SJCRH30 (cell line): ENCODE measurements at places on chromosomes 5 and 9.
A peak's percentile ranks its signal among the peaks of the same experiment; 100 is the strongest.

DNA sequence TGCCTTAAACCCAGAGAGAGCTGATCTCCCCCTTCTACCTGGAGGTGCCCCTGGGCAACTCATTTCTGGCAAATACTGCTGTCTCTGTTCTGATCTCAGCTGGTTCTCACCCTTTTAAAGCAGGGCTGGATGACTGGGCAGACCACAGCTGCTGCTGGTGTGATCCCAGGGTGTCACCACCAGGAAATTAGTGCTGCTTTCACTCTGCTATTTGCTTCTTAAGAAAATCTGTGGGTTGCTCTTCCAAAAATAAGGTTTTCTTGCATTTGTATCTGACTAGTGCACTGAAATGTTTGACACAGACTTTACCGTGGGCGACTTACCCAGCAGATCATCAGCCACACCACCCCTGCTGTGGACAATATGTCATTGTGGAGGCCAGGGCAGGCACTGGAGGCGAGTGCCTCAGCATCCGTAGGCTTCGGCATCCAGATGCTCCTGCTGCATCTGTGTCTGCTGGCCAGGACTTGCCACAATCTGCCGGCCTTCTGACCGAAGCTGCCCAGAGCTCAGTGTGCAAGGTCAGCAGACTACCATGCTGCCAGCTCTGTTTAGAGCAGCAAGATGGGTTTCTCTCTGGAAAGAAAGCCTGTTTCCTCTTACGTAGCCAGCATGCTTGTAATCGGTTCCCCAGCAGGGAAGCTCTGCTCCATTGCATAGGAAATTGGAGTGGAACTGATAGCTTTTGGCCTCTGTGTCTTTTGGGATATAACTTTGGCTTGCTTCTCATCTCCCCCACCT lies 13.6 kb downstream of the ARHGAP26 start:
- DNase-seq, result peak; percentile 70

DNA sequence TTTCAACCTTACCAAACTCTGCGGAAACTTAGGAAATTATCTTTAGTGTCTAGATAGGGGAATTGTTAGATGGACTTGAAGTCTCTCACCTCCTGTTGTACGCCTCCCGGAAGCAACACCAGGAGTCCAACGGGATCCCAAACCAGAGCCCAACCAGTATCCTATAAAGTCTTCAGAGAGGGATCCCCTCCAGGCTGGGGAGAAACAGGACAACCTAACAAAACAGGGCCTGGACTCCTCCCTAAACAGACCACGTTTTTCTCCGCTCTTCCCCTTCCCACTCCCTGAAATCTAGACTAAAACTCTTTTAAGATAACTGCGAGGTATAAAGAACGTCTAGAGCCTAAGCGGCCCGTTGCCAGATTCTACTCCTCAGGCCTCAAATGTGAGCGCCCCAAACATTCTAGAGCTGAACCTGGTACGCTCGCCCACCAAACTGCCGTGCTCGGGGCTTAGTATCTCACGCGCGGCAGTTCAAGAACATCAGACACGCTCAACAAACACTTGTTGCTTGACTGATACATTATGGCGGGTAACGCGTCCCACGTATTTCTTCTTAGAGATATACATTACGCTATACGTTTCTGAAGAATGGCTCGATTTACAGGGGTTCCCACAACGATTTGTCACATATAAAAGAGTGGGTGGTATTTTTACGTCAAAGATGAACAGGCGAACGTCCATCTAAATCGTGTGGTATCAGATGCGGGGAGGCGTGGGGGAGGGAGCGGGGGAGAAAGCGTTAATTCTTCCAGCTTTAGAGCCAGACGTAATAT lies 663 bp upstream of the SMIM27 start:
- peak; percentile 32 for DNase-seq

GRCh38 chr5:59335544-59335943 lies 558.0 kb downstream of the PDE4D start:
- DNase-seq, result no peak

- DNase-seq, result peak; percentile 85
Observed at GRCh38 chr5:177309351-177310191, 2.1 kb downstream of the MXD3 start.

DNA sequence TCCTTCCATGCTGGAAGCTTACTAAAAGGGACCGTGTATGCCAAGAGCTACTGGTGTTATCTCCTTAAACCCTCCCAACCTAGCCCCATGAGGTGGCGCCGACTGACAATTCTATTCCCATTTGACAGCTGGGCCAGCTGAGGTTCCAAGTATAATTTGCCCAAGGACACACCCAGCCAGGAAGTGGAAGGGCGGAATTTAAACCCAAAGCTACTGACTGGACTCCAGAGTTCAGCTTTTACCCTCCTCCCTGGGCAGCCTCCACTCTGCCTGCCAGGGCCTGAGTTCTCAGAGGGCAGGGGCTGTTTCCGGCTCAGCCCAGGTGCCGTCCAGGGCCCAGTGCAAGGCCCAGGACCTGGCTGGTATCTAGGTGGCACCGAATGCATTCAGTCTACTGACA lies 71.8 kb downstream of the C9orf50 start:
- no peak for DNase-seq
